ENCODE measurements at places on chromosomes 5 and 9.

DNA sequence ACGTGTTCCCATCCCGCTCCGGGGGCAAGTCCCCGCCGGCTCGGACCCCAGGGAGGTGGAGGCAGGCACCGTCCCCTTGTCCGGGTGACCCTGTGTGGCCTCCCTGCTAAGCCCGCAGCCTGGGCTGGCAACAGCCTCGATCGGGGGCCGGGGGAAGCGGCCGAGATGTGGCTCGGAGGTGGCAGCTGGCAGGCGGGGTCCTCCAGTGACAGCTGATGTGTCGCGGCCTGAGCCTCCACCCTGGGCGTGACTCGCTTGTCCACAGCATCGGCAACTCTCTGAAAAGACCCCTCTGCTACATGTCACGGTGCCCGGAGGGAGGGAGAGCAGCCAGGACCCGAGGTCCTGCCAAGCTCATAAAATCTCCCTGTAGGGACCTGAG is 124.8 kb upstream of the IRX4 start:
- no peak for DNase-seq

GRCh38 chr5:156618601-156619000 is 231.5 kb upstream of the PPP1R2B start:
- no peak for DNase-seq

GRCh38 chr5:81895307-81895706 is 76.5 kb upstream of the ATG10 start:
- DNase-seq: no peak

GRCh38 chr5:72790186-72790585 is 26.3 kb upstream of the TNPO1 start:
- no peak for DNase-seq

- DNase-seq: peak; percentile 93
These were observed at the start of gene F2RL1 for GRCh38 chr5:76818844-76819831. TSS of gene F2RL1 (plus strand) at chr5:76819030. CDS start at chr5:76819183, 153 bp downstream.

GRCh38 chr5:53940921-53941320 is 369.5 kb downstream of the ARL15 start:
- no peak for DNase-seq

- no peak for DNase-seq
These were observed 34.1 kb upstream of the PCA3 start for GRCh38 chr9:76729980-76730737.

DNA sequence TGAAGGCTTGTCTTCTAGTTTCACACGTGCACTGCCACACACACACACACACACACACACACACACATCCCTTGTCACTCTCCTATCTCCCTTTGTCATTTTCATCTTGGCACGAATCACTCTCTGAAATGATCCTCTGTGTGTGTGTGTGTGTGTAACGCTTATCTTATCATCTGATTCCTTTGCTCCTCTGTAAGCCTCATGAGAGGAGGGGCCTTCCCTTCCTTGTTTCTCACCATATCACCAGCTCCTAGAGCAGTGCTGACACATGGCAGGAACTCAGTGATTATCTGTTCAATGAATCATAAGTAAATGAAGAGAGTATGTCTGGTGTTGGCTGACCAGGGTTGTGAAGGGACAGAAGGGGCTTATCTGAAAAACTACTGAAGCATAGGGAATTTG is 53.3 kb downstream of the PDE4D start:
- no peak for DNase-seq

DNA sequence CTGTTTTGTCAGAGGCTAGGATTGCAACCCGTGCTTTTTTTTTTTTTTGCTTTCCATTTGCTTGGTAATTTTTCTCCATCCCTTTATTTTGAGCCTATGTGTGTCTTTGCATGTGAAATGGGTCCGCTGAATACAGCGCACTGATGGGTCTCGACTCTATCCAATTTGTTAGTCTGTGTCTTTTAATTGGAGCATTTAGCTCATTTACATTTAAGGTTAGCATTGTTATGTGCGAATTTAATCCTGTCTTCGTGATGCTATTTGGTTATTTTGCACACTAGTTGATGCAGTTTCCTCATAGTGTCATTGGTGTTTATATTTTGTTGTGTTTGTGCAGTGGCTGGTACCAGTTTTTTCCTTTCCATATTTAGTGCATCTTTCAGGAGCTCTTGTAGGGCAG is 36.2 kb upstream of the TAF11L2 start:
- DNase-seq: no peak

GRCh38 chr9:101421653-101422065 is 13.9 kb downstream of the ALDOB start:
- DNase-seq: no peak
